ENCODE measurements at places on chromosomes 2 and 18.
A peak's percentile ranks its signal among the peaks of the same experiment; 100 is the strongest.

DNA sequence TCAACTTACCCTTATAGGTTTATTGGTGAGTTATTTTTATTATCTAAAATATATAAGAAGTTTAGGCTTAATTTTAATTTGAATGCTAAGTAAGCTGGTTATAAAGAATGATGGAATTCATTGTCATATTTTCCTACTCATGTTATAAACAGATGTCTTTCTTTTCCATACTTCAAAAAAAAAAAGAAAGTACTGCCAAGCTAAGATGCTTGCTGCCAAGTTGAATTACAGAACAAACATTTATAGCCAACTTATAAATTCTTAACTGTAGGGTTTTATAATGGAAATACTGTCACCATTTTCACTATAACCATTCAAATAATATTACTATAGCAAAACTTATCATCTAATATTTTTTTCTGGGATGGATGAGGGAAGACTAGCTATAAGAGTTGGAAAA lies 676.0 kb downstream of the NRXN1 start:
- no peak for DNase-seq

GRCh38 chr2:239533569-239534316 lies 132.9 kb upstream of the HDAC4 start:
- DNase-seq: no peak

- DNase-seq: peak; percentile 34
Observed at GRCh38 chr18:57585855-57586250, 649 bp downstream of the FECH start.

DNA sequence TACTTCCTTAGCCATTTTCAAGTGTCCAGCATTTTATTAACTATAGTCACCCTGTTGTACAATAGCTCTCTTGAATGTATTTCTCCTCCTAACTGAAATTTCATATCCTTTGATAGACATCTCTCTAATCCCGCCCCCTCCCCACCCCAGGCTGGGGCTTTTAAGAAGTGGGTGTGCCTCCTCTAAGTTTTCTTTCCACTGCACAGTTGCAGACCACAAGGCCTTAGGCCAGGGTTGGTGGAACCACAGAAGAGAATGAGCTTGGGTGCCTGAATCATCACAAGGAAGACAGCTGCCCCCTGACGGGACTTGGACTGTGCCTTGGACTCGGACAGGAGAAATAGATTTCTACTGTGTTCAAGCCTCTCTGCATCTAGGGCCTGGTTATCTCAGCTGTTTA lies 193.4 kb downstream of the HAUS1 start:
- DNase-seq: no peak

DNA sequence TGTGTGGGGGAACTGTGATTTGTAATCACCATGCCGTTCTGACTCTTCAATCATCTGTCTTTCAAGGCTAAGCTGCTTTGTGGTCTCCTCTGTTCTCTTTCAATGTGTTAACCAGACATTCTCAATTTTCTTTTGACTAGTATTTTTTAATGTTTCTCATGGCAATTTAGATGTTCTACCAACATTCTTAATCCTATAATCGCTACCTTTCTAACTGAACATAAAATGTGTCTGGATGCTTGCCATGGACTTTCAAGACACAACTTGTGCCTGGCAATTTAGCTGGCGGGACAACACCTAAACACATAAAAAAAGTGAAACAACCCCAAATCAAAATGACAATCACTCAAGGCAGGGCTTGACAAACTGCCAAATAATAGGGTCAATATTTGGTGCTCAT lies 135.0 kb upstream of the ACKR3 start:
- DNase-seq: no peak

GRCh38 chr2:64228918-64229317 lies 84.7 kb upstream of the PELI1 start:
- no peak for DNase-seq

DNA sequence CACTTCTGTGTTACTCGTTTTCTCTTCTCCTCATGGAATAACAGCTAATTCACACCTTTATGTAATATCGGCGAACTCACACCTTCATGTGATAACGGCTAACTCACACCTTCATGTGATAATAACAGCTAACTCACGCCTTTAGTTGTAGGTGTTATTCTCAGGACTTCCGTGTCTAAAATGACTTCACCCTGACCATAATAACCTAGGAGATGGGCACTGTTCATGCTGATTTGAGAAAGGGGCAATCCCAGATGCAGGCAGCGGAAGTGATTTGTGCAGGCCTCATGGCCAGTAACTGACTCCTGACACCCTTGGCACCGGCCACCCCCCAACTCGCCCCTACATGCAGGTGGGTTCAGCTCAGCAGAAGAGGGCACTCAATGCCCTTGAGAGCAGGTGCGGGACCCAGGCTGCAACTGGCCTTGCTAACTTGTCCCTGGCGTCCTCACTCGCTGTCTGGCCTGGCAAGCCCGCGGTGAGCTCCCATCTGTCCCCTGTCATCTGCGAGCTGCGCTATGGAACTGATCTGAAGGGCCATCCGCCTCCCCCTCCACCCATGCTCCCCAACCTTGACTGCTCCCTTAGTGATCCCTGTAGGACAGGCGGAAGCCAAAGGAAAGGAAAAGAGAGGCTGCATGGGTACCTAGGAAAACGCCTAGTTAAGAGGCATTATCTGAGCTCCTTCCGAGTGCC lies 42.6 kb upstream of the MTCL1 start:
- peak; percentile 84 for DNase-seq

DNA sequence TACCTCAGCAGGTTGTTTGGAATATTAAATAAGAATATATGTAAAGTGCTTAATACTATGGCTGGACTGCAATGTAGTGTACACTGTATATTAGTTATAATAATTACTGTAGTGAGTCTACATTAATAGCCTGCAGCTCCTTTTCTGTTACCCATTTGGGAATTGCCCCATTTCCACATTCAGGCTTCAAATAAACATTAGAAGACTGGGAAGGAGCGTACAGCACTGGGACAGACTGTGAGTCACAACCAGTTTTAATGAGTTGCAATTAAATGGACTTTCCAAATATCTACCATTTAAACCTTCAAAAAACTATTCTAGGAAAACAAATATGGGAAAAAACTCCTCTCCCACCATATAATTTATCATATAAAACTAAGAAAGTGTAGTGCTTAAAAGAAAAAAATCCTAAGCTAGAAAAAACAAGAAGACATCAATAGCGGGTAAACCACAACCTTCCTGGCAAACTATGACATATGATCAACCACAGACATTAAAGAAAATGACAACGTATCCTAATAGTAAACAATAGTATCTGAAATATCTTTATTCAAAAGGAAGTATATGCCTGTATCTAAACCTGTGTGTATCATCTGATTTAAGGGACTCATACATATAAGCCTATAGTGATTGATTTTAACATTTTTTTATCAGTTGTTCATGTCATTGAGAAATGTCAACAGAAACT lies 86.1 kb downstream of the TRIP12 start:
- DNase-seq: no peak

GRCh38 chr18:37452015-37452414 lies 113.6 kb downstream of the CELF4 start:
- peak; percentile 47 for DNase-seq

DNA sequence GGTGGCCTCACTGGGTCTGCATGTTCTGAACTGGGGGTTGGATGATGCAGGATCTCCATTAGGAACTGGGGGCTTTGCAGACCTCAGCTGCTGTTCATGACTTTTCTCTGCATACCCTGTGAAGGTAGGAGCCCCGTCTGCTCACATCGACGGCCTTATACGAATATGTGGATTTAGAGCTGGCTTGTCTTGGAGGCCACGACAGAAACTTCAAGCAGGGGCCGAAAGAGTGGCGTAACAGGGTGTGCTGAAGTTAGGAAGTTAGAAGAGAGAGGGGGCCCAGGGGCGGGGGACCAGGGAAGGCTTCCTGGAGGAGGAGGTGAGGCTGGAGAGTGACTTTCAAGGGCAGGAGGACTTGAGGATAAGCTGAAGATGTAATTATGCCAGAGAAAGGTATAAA lies 144.9 kb downstream of the TSN start:
- no peak for DNase-seq

- DNase-seq: no peak
Observed at GRCh38 chr2:75545387-75545786, 15.4 kb downstream of the EVA1A start.

All from cerebellar cortex (tissue), 1 donor.